T-helper 9 cell (primary cell): ENCODE measurements at places on chromosomes 3 and 15.

GRCh38 chr15:60536314-60536713 is 57.4 kb upstream of the ICE2 start:
- DNase-seq = no peak

DNA sequence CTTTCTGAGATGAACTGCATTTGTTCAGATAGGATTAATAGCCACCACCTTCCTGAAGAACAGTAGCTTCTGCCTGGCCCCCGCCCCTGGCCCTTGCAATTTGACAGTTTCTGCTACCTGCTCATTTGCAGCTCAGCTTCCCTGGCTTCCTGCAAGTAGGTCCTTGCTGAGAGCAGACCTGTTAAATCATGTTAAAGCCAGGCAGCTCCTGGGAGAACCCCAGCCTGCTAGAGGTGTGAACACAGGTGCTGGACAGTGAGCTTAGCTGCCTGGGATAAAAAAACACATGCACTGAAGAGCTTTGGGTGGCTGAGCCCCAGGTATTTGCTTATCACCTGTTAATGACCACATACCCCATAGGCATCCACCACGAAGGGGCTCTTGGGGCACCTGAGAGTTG is 143.4 kb downstream of the PTPRG start:
- DNase-seq = no peak

DNA sequence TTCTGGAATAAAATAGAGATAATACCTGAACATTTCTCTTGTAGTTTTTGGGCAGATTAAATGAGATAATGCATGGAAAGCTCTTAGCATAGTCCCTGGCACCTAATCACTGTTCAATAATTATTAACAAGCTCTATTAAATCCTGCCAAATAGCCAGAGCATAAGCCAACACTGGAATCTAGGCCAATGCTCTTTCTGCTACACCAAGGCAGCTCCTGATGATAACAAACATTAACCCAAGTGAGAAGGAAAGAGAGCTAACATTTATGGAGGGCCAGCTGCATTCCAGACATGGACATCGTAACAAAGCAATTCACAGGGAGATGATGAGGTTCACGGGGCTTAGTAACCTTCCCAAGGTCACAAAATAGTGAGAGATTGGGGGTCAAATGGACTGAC is 23.3 kb downstream of the LARP6 start:
- no peak for DNase-seq

- DNase-seq = no peak
These were observed at the start of gene TM4SF1 for GRCh38 chr3:149377408-149378364. Gene TM4SF1 (minus strand): TSS chr3:149377649. CDS start chr3:149377547, 102 bp downstream.

DNA sequence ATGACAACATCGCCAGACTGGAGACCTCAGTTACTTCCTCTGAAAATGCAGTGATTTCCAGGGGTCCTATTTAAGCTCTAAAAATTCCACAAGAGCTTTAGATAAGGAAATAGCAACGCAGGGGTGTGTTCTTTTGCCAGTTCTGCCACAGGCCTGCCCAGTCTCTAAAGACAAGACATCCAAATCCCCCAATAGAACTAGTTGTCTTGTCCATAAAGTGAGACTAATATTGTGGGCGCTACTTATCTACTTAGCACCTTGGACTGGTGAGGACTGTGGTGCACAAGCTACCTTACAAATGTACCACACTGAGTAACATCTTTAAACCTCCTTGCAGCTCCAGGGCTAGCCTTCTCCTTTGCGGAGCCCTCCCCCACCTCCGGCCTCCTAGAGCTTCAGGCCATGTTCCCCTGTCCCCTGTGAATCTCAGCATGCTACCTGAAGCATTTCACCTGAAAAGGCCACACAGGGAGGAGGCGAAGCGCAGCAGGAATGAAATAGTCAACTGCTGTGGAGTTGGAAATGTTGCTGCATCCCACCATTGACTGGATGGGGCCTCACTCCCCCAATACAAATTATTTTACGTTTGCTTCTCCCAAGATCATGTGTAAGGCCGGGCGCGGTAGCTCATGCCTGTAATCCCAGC is 9.6 kb upstream of the LRRC2 start:
- DNase-seq = no peak

GRCh38 chr3:116148881-116149851 is 296.1 kb downstream of the LSAMP start:
- no peak for DNase-seq

GRCh38 chr15:66774001-66774814 is 72.2 kb downstream of the SMAD6 start:
- DNase-seq = peak; percentile 24

- DNase-seq = no peak
These were observed 779.1 kb downstream of the MECOM start for GRCh38 chr3:168884353-168884903.

- no peak for DNase-seq
These were observed 107.1 kb upstream of the LINGO1 start for GRCh38 chr15:77739591-77740378.

GRCh38 chr3:141828890-141829289 is 47.6 kb upstream of the ATP1B3 start:
- no peak for DNase-seq

DNA sequence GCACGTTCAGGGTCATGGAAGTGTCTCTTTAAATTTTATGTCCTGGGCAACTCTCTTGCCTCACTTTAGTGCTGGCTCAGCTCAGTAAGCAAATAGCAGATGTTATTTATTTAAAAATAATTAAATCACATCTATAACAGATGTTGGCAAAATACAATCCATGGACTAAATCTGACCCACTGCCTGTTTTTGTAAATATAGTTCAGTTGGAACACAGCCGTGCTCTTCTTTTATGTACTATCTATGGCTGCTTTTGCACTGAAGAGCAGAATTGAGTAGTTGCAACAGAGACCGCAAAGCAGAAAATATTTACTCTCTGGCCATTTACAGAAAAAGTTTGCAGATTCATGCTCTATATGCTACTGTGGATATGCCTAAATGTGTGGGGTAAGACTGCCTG is 79.2 kb downstream of the SAMMSON start:
- DNase-seq = no peak

GRCh38 chr3:108178676-108179075 is 43.5 kb downstream of the IFT57 start:
- no peak for DNase-seq

- DNase-seq = no peak
These were observed 203.1 kb upstream of the WNT5A start for GRCh38 chr3:55690177-55690576.

DNA sequence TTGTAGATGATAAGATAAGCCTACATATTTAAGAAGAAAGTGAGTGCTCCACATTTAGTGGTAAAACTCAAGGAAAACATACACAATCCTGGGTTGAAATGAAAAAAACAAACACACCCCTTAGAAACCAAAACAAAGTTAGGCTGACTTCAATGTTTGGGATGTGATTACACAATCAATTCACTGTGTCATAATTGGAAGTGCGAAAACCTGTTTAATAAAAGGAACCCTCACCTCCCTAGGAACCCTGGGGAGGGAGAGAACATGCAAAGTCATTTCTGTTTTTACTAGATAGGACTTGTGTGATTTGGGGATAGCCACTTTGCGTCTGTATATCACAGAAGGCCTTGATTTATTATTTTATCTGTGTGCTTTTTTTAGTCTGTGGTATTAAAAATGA is 275.0 kb downstream of the NFKBIZ start:
- DNase-seq = no peak

GRCh38 chr15:37016231-37016630 is 84.1 kb downstream of the MEIS2 start:
- no peak for DNase-seq
